Activated T-cell treated with anti-CD3 and anti-CD28 coated beads for 48 hours (primary cell): ENCODE measurements at places on chromosomes 4 and X.

DNA sequence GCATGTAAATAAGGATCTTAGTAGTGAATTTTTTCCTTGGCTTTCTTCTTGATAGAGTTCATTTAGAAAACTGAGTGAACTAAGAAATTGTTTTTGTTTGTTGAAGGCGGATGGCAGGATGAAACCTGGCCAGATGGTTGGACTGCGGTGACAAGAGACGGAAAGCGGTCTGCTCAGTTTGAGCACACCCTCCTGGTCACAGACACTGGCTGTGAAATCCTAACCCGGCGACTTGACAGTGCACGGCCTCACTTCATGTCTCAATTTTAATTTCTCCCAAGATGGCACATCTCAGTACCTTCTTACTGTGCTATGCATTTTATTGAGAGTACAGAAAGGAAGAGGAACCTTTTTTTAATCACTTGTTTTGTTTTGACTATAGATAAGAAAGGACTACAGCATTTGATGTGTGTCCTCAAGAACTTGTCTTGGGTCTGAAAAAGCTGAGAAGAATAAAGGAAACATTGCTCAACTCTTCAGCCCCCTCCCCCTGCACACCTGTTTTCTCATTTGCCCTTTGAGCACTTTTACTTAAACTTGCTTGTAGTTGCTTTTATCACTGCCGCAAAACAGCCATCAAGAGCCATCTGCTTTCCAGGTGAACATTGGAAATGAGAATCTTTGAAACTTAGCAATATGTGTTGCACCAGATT, 27.4 kb downstream of the ADH5 start:
- DNase-seq = no peak

DNA sequence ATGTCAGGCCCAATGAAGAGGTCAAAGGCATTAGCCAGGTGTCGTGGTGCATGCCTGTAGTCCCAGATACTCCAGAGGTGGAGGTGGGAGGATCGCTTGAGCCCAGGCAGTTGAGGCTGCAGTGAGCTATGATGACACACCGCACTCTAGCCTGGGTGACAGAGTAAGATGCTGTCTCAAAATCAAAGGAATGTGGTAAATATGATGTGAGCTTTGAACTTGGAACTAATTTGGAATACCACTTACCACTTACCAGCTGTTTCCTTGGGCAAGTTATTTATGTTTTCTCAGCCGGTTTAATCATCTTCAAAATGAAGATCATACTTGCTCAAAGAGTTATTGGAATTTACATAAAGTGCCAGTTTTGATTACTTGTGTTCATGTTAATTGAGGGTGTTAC, 23.8 kb upstream of the SEPSECS start:
- DNase-seq = no peak

DNA sequence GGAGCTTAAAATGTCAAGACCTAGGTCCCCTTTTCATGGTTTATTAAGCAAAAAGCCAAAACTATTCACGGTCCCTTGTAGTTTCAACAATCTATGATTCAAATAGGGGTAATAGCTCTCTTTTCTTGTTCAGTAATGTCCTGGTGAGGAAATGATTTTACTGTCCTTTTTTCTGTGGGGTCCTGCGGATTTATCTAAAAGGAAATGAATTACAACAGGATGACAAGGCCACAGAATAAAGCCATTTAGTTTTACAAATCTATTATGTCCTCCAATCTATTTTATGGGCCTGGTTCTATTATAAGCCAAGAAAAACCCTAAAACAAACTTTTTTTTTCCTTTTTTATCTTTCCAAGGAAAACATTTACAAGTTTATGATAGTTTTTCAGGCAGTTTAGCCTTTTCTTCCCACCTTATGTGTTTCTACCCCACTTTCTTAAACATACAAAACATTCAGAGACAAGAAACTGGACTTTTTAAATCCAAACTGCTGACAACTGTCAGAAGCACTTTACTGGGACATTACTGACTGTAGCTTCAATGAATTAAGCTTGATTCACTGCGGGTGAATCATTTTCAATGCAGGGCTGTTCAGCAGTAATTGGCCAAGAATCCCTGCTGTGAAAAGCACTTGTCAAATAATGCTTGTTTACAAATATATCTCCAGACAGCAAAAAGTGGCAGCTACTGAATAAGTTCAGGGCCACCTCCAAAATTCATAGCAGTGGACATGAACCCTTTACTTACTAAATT, 4.3 kb downstream of the EPHA5 start:
- no peak for DNase-seq

DNA sequence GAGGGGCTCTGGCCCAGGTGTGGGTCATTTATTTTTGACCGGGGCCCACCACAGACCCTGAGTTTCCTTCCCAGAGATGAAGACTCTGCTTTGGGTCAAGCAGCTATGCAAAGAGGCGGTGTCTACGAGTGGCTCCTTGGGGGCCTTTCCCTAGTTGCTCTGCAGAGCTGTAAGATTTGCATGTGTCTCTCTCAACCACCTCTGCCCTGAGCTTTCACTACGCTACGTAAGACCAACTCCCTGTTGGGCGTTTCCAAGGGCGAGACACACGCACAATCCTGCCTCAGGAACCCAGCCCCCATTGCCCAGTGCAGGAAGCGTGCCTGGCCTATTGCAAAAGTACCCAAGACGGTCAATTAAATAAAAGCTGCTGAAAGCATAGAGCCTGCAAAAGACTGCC, 10.0 kb upstream of the ANOS1 start:
- no peak for DNase-seq

DNA sequence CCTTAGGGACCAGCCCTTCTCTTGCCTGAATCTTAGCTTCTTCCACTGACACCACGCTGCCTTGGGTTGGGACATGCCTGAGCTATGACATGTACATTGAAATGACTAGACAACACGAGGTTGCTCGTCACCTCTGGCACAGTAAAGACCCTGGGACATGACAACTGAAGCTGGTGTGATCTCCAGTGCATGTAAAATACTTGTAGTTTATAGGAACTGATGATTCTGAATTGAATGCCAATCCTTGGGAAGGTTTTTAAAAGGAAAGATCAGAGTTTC, 100.7 kb upstream of the PGRMC2 start:
- no peak for DNase-seq

DNA sequence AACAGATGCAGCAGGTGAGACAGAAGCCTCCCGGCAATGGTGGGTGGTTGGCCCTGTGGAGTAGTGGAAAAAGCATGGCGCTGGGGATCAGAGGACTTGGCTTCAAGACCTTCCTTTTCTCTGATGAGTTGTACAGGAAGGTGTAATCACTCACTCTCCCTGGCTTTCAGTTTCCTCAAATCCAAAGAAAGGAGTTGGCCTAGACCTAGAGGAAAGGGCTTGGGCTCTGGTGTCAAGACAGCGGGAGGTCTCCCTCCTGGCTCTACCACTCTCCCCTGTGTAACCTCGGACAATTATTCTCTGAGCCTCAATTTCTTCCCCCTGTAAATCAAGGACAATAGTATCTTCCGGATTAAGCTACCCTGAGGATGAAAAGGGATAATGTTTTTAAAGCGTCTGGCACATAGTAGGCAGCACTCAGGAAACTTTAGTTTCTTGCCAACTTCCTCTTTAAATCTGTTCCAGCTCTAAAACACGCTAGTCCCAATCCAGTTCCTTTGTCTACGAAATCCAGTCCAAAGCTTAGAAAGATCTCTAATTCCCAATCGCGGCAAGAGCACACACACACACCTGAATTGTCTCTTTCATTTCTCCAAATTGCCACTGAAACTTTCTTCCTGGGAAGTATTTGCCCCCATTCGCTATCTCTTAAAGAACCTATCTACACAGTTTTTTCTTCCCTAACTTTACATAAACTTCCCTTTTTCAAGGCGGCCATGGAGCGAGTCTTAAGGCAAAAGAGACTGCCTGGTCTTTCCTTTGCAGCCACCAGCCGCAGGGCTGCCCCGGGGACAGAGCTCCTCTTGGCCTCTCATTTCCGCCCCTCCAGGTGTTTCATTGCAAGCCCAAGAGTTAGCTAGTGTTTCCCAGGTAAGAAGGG, 29.9 kb upstream of the GPC4 start:
- DNase-seq = no peak

- DNase-seq = no peak
Observed at GRCh38 chrX:151793886-151794285, 59.3 kb downstream of the CNGA2 start.

- no peak for DNase-seq
Observed at GRCh38 chr4:71006203-71006907, 12.9 kb downstream of the DCK start.

DNA sequence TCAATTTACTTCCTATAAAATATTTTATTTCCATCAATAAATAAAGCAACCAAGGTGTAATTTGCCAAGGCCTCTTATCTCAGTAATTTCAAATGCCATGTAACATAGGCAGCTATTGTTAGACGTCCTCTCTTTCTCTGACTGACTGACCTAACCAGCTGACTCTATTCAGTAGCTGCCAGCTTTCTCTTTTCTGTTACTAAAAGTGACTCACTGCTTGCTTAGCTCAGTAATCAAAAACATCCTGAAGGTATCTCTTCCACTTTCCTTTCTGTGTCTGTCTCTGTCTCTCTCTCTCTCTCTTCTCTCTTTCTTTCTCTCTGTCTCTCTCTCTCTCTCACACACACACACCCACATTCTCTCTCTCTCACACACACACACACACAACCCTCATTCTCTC, 134.2 kb downstream of the SPOCK3 start:
- DNase-seq = no peak

DNA sequence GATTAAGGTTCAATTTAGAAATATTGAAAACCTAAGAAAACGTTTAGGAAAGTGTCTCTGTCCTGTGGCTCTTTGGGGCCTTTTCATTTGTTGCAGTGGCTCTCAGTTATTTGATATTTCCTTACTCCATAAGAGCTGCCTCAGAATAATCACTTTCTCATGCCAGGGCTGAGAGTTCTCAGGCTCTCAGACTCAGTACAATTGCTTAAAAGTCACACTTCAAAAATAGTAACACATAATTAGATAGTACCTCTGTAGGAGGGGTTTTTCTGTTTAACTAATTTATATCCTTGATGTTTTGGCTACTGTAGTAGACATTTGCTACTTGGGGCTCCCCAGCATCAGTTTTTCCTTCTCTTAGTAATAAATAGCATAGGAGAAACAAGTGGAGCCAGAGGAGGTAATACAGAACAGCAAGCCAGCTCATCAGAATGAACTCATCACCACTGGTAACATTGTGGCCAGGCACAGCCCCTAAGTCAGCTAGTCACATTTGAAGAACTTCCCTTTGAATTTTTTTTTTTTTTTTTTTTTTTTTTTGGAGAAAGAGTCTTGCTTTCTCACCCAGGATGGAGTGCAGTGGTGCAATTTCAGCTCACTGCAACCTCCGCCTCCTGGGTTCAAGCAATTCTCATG, 8.0 kb upstream of the HNRNPD start:
- DNase-seq = no peak
